ENCODE measurements at places on chromosomes 1 and 21. TPM values are rescaled to one million over a fixed set of nuclear protein-coding genes. Genes with fewer than 3 reads are reported as not detected.

CCDC24 gene
- 2.7 TPM for total RNA-seq

DNA sequence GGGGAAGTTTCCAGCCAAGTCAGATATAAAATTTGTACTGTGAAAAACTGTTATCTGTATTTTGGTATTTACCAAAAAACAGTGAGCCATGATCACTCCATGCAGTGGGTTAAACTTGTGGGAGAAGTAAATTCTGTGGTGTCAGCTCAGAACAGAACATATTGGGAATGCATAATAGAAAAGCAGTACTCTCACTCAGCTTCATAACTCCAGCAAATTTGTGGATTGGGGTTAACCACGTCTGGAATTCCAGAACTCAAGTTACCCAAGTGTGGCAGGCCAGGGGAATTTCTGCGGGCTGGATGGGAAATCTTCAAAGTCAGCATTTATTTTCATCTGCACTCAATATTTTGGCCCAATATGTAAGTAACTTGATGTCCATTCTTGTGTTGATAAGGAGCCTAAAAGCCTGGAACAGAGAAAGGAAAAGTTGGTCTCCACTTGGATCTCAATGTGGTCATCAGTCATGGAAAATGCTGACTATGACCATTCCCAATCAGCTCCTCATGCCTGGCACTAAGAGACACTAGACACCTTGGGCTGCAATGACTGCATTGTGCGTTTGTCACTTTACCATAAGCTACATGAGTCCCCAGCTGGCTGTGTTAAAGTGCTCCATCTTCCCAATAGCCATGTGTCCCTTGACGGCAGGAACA, 39.1 kb upstream of the ENAH start:
- H3K36me3 ChIP-seq = no peaks in the 10 kb centered on the region
- no peak for DNase-seq
- H3K27me3 ChIP-seq = peaks cover 2% of the 10 kb centered on the region

GRCh38 chr1:247378334-247379073, 37.5 kb upstream of the NLRP3 start:
- peaks cover 13% of the 10 kb centered on the region for H3K27me3 ChIP-seq
- H3K4me1 ChIP-seq = no peaks in the 10 kb centered on the region
- no peak overlapping the region for H3K27ac ChIP-seq
- no peak for DNase-seq

- H3K4me3 ChIP-seq = peak overlapping the region; percentile 19
- H3K36me3 ChIP-seq = peaks cover 27% of the 10 kb centered on the region
- H3K27me3 ChIP-seq = no peaks in the 10 kb centered on the region
- no peak for DNase-seq
Observed at GRCh38 chr1:214637722-214638458, 34.9 kb downstream of the CENPF start.

- H3K27ac ChIP-seq = no peak overlapping the region
- no peak overlapping the region for H3K4me3 ChIP-seq
- DNase-seq = no peak
- H3K27me3 ChIP-seq = no peaks in the 10 kb centered on the region
- no peaks in the 10 kb centered on the region for H3K36me3 ChIP-seq
Observed at GRCh38 chr1:98086796-98087441, 166.1 kb upstream of the DPYD start.

Measured in activated T-helper 1 cell treated with anti-CD3 and anti-CD28 coated beads, Interleukin-12 subunit alpha, Interleukin-12 subunit beta, Interleukin-2, Interleukin-4 antibody, amounts not matched to agents 30 ng/mL and 10 ng/mL and 1 ng/mL, durations not matched to agents 14 hours and 24 hours and 36 hours (primary cell).